Pancreas (tissue), 10 donors: ENCODE measurements at places on chromosomes 1 and 21. TPM values are rescaled to one million over a fixed set of nuclear protein-coding genes. Genes with fewer than 3 reads are reported as not detected.

Gene OLIG2
- polyA plus RNA-seq, result not detected

Gene GSTM5
- polyA plus RNA-seq, result 3.0 TPM

Gene ACTA1
- 0.76 TPM for polyA plus RNA-seq

Gene CD101
- polyA plus RNA-seq, result 3.4 TPM

Gene PDXK
- polyA plus RNA-seq, result 65.7 TPM

Gene COL11A1
- 0.38 TPM for polyA plus RNA-seq

Gene CFAP141
- polyA plus RNA-seq, result 0.52 TPM

Gene RGL1
- polyA plus RNA-seq, result 3.6 TPM

Gene CYP4A11
- 0.23 TPM for polyA plus RNA-seq

DNA sequence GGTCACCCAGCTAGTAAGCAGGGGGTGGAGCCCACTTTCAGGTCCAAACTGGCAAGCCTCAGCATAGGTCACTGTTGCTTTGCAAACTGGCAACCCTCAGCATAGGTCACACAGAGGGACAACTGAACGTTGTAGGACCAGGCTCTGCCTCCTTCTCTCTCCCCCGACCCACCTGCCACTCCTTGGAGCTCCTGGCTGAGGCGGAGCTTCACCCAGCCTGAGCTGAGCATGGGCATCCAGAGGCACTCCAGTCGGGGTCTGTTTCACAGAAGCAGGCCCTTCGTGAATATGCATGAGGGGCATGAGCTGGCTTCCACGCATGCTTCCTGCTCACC lies 24.2 kb downstream of the CAPZB start:
- DNase-seq, result no peak

- no peak for DNase-seq
Measured at GRCh38 chr1:28456078-28456477, 49.8 kb upstream of the RCC1 start.

- DNase-seq, result no peak
Measured at GRCh38 chr1:201499795-201500669, 6.9 kb downstream of the CSRP1 start.

- DNase-seq, result no peak
Measured at GRCh38 chr1:103273106-103273505, 164.8 kb upstream of the COL11A1 start.

- DNase-seq, result no peak
Measured at GRCh38 chr1:200794506-200795065, 55.9 kb downstream of the CAMSAP2 start.

GRCh38 chr1:79264975-79265818 lies 258.7 kb upstream of the ADGRL4 start:
- no peak for DNase-seq

DNA sequence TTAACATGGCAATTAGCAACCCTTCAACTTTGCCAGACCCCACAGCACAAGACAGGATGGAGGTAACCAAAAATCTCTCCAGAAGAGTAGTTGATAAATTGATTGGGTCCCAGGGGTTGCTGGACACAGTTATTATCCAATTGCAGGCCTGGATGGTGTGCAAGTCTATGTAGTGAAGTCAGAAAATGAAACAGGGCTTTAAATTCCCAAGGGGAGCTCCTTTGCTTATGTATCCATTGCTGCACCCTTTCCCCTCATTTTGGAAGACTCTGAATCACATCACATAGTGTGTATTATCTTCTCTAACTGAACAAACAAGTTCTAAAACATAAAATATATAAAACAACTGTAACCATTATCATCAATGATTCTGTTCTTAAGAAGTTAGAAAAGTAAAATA lies 550.2 kb downstream of the LMO4 start:
- DNase-seq, result no peak

GRCh38 chr1:36765785-36766300 lies 268.5 kb downstream of the GRIK3 start:
- DNase-seq, result no peak

DNA sequence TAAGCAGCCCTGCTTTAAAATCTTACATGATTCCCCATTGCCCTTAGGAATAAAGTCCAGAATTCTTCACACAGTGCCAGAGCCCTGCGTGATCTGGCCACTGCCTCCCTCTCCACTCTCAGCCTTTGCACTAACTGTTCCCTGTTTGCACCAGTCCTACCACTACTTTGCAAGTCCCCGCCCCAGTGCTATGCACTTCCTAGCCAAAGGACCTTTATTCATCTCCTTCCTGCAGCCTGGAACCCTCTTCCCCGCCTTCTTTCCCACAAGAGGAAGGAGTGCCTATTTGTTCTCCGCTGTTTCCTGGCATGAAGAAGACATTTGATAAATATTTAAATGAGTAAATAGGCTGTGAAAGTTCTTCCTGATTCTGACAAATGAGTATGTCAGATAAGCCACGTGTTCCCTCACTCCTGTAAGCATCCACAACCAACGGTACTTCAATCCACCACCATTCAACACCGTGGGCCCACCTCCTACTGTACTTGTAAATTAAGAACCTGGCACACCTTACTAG lies 23.9 kb downstream of the CAPN8 start:
- DNase-seq, result no peak

- DNase-seq, result no peak
Measured at GRCh38 chr1:229892515-229893117, 174.4 kb upstream of the GALNT2 start.

DNA sequence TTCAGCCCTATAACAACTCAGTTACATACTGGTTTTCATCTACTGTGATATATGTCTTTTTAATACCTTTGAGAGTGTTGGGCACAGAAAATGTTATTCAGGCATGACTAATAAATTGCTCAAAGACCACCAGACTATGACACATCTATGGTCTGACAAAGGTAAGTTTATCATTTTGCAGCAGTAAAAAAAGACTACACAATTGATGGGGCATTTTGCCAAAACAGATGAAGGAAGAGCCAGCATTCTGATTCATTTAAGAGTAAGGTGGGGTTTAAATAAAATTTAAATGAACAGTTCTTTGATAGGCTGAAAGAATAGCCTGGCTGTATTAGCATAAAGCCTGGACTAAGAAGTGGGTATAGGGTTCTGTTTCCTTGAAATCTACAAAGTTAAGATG lies 8.8 kb upstream of the RNPC3 start:
- no peak for DNase-seq

DNA sequence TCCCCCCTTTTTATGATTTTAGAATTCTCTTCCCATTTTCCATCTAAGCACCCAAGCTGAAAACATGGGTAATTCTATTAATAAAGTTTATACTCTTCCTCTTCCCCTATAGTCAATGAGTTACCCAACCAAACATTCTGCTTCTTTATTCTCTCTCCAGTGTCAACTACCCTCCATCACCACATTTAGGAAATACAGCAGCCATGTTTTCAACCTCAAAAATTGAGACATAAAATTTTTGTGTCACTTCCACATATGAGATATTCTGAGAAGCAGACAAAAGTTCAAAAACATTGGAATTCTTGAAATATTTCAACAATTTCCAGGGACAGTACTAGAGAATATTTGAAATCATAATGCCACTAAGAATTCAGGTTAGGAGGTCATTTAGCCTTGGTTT lies 64.8 kb upstream of the ATP1A1 start:
- DNase-seq, result no peak

DNA sequence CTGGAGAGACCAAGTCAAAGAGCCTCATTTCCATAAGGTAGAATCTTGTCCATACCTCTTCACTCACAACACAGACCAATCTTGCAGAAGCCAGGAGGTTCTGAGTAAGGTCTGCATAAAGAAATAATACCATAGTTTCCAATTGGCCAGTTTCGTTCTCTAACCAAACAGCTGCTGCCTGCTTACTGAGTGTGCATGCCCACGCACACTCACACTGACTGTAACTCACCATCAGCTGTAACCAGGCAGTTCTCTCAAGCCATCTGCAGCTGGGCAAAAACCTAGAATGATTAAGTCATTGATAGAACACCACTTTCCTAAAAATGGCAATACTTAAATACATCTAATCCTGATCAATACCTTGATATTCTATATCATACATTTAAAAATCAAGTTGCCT lies 106.6 kb upstream of the VAV3 start:
- DNase-seq, result no peak

DNA sequence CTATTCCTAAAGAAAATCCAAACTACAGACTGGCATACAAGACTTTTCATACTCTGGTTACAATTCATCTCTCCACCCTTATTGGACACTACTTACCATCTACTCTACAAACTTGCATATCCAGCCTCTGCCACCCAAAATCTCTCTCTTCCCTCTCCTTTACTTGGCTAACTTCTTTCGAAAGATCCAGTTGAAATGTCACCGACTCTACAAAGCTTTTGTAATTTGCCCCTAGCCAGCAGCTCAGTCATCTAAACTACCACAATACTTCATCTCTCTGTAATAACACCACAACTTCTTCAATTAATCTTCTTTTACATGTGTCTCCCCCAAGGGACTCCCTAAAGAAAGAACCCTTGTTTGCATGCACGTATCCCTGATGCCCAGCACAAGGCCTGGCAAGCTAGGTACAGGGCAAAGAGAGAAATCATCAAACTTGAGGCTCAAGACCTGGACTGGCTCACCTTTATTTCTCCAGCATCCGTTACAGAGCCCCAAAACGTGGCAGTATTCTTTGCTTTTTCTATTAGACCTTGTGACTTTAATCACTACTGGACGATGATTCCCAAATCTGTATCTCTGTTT lies 2.7 kb downstream of the ZBTB21 start:
- no peak for DNase-seq

- no peak for DNase-seq
Measured at GRCh38 chr1:39196244-39197215, 8.0 kb upstream of the MACF1 start.

DNA sequence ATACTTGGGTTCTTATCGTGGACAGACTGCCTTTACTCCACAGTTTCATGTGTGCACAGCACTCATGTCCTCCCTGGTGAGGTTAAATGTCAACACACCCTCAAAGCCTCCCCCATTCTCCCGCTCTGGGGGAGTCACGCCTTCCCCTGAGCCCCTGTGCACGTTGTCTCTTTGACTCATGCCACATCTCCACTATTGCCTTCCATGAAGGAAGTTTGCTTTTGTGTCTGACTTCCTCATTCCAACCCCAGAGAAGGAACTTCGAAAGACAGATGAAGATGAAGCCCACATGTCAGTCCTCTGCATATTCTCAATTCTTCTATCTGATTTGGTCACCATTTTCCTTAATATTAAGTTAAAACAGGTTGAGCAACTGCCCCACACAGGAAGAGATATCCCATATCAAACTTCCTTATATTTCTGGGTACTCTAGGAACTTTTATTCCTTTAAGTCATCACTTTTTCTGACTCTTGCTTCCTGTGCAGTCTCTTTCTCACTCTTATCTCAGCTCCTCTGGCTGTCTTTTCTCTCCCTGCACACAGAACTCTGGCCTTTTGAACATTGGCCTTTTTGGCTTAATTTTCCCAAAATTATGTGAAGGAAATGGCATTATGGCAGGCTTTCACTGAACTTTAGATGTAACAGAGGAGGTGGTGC lies 41.5 kb downstream of the C4BPA start:
- no peak for DNase-seq

- peak; percentile 26 for DNase-seq
Measured at GRCh38 chr1:36609241-36610027, 126.7 kb upstream of the CSF3R start.

GRCh38 chr1:182146286-182146685 lies 84.8 kb upstream of the ZNF648 start:
- DNase-seq, result peak; percentile 48

DNA sequence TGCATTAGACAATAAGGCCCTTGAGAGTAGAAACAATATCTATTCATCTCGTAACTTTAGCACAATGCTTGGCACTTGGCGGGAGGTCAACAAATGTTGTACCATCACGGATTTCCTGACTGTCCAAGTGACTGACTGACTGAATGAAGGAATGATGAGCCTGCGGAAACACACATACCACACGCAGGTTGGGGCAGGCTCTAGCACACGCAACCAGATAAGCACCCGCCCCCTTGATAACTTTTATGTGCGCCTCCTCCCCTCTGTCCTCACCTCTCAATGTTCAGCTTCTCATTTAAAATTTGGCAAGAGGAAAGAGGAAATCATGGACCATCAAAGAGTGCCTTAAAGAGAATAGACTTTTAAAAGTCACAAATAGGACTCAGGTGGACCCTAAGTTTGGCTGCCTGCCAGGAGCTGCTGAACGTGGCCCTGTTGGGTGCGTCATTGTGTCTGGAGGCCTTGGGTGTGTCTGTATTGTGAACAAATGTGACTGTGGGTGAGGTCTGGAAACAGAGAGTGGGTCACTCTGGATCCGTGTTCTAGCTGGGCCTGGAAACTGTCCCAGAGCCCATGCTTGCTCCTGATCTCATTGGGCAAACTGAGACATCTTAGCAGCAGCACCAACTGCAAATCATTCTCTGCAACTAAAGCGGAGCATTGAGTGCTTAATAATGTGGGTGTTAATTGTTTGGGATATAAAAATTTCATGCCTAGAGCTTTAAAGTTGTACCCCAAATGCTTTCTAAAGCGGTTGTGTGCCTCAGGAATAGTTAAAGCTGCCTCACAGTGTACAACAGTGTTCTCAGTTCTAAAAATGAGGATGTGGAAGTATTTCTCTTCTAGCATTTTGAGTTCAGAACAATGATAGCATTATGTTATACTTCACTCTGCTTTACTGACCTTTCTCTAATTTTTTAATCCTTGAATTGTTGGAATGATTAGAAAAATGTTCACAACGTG lies 47.6 kb upstream of the ABCG1 start:
- peak; percentile 17 for DNase-seq
